ENCODE measurements at places on chromosomes 13 and 19. TPM values are rescaled to one million over a fixed set of nuclear protein-coding genes. Genes with fewer than 3 reads are reported as not detected.

GRCh38 chr13:20823071-20823470, 49.3 kb upstream of the EEF1AKMT1 start:
- DNase-seq = no peak

DNA sequence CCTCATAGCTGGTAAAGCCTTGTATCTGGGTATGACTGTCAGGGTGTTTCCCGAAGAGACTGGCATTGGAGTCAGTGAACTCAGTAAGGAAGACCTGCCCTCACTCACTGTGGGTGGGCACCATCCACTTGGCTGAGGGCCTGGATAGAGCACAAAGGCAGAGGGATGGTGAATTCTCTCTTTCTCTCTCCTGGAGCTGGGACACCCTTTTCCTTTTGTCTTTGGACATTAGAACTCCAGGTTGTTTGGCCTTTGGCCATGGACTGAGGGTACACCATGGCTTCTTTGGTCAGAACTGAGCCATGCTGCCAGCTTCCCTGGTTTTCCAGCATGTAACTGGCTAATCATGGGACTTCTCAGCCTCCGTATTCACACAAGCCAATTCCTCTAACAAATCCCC, 4.6 kb upstream of the CEACAM1 start:
- no peak for DNase-seq

The NCAN gene
- total RNA-seq = not detected

The SLC10A2 gene
- total RNA-seq = 5.2 TPM

The CBLC gene
- total RNA-seq = 47.4 TPM

- DNase-seq = no peak
Observed at GRCh38 chr13:43537124-43537523, 249.6 kb downstream of the ENOX1 start.

DNA sequence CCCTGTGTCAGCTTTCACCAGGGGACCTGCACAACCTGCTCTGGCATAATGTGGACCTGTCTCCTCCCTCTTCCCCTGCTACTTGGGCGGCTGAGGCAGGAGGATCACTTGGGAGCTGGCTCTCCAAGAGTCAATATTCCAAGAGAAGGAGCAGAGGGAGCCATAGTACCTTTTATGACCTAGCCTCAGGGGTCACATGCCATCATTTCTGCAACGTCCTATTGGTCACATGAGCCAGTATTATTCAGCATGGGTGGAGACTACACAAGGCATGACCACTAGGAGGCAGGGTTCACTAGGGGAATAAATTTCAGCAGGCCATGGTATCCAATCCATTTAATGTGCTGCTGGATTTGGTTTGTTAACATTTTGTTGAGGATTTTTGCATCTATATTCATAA, 12.0 kb upstream of the SHFL start:
- no peak for DNase-seq

- no peak for DNase-seq
Observed at GRCh38 chr19:54451997-54452396, 3.0 kb downstream of the LENG8 start.

The FRY gene
- total RNA-seq = 112 TPM

GRCh38 chr13:26785838-26786630, 25.4 kb upstream of the GPR12 start:
- no peak for DNase-seq

The PABPC3 gene
- total RNA-seq = 0.14 TPM

DNA sequence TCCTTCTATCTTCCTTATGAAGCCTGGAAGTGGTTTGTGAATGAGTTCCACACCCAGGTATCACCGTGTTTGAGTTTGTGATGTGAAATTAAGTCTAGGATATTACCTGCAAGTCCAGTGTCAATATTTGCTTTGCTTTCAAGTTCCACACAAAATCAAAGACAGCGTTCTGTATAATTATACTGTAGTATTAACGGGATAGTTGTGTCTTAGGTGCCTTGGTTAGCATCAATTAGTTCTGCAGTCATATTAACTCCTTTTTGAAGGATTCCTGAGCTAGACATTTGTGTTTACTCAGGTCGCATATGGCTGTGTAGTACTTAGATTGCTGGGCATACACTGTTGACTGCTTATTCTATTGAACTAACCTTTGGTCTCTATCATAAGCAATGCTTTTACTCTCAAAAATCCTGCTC, 54.4 kb downstream of the ERCC5 start:
- DNase-seq = no peak

DNA sequence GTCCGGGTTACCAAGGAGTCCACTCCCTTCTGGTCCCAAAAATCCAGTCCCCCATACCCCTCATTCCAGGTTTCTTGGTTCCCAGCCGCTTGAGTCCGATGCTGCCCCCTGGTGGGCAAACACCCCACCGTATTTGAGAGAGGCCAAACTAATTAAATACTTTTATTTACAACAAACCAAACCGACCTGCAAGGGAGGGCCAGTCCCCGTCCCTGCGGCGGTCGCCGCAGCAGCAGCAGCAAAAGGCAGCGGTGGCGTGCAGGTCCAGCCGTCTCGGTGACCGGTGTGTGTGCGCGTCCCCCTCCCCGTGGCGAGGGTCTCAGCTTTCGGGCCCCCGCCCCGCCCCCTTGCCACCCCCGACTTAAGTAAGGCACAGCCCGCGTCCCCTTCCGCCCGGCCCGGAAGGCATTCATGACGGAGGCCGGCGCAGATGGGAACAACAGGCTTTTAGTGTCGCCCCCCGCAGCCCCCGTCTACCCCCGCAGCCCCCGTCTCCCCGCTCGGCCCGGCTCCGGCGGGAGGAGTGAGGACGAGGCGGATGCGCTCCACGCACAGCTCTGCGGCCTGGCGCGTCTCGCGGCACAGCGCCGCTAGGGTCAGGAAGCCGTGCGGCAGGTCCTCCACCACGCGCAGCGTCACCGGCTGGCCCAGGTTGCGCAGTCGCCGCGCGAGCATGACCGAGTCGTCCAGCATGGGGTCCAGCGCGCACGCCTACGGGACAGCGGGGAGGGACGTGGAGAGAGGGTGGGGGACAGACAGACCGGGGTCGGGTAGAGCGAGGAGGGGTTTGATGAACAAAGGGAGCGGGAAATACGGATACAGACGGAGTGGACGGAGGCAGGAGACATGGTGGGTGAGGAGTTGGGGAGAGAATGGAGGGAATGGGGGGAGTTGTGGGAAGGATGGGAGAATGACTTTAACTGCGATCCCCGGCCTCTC, 11.5 kb upstream of the CNFN start:
- DNase-seq = peak; percentile 74

The PSG2 gene
- total RNA-seq = not detected

DNA sequence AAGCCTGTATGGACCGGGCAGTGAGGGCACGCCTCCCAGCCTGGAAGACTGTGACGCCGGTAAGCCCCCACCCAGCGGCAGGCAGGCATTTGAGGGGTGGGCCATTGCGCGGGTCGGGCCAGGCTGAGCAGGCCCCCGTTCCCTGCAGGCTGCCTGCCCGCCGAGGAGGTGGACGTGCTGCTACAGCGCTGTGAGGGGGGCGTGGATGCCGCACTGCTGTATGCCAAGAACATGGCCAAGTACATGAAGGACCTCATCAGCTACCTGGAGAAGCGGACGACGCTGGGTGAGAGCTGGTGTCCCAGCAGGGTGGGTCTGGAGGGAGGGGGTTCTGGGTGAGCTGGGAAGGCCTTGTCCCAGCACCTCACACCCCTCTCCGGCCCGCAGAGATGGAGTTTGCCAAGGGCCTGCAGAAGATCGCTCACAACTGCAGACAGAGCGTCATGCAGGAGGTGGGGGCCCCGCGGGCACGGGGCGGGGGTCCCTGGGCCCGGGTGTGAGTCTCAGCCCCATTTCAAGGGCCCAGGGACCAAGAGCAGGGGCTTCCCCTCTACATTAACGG, 7.1 kb downstream of the ARHGAP45 start:
- no peak for DNase-seq

- no peak for DNase-seq
Observed at GRCh38 chr13:20035130-20035529, 76.6 kb downstream of the ZMYM2 start.

The TYROBP gene
- 94.6 TPM for total RNA-seq

- no peak for DNase-seq
Observed at GRCh38 chr13:37657956-37658355, 59.4 kb upstream of the POSTN start.

- DNase-seq = no peak
Observed at GRCh38 chr13:27975564-27976361, 6.6 kb upstream of the CDX2 start.

The ZNF793 gene
- 10.8 TPM for total RNA-seq

The SHISA7 gene
- total RNA-seq = not detected

DNA sequence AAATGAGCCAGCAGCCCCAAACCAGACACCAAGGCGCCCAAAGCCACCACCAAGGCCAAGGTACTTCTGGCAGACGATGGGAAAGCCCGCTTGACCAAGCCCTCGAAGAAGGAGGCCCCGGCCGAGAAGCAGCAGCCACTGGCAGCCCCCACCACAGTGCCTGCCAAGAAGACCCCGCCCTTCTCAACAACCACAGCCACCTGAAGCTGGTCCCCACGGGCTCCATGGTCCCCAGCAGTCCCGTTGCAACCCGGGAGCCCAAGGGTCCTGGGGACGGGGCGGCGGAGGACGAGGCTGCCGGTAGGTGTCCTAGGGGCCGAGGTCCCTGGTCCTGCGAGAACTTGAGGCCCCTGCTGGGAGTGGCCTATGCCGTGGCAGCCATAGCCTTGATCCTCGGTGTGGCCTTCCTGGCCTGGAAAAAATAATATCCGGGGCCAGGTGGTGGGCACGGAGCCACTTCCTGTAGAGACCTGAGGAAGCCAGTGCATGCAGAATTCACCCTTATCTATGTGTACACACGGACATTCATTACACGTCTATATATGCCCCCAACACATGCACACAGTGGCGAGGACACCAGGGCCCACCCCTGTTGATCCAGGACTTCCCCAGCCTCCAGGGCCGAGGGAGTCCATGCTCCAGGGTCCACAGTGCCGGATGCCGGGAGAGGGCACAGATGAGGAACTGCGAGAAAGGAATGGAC, 13.8 kb downstream of the C1QTNF9 start:
- DNase-seq = no peak

GRCh38 chr19:13428352-13428751, 77.9 kb downstream of the CACNA1A start:
- no peak for DNase-seq

- no peak for DNase-seq
Observed at GRCh38 chr13:22082437-22083100, 411.7 kb downstream of the FGF9 start.

The OLFM2 gene
- total RNA-seq = 10.8 TPM

GRCh38 chr13:74886502-74886901, 595.5 kb downstream of the TBC1D4 start:
- DNase-seq = no peak

DNA sequence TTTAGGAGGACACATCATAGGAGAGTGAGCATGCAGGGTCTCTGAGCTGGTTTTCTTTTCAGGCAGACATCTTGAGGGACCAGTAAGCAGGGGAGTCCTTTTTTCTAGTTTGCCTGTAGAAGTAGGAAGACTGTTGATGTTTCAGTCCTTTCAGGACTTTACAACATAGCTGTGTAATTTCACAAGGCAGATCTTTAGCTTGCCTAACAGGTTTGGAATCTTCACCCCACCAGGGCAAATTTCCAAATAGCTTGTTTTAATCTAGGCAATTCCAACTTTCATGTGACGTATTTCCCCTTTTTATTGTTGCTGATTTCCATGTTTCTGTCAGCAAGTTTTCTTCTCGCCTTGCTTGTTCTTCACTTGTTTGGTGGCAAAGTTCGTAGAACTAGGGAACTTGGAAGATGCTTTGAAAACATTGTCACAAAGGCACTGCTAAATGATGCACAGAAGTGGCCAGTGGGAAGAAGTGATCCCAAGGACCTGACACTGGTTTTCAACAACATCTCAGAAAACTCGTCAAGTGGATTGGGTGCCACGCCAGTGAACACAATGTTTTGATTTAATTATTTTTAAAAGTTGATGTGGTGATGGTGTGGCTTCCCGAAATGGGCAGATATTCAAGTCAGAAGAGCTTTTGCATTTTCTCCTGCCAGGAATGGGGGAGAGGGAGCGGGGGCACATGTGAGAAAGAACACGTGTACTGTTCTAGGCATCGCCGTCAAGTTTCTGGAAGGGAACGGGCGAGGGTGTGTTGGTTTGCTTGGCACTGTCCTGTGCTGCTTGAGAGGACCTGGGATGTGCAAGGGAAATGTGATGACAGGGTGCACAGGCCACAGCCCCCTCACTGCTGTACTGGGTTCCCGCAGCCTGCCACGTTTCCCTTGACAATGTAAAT, 418.6 kb downstream of the OXGR1 start:
- no peak for DNase-seq

GRCh38 chr13:102212729-102213128, 189.1 kb downstream of the FGF14 start:
- DNase-seq = no peak

The ICAM4 gene
- total RNA-seq = 0.72 TPM

The GFY gene
- not detected for total RNA-seq

GRCh38 chr19:50428772-50429463, 3.8 kb upstream of the MYBPC2 start:
- DNase-seq = no peak

GRCh38 chr19:49097453-49098288, 12.4 kb downstream of the SNRNP70 start:
- peak; percentile 75 for DNase-seq

GRCh38 chr19:14580623-14581237, 2.2 kb upstream of the CLEC17A start:
- DNase-seq = no peak

The MBD3L3 gene
- not detected for total RNA-seq

DNA sequence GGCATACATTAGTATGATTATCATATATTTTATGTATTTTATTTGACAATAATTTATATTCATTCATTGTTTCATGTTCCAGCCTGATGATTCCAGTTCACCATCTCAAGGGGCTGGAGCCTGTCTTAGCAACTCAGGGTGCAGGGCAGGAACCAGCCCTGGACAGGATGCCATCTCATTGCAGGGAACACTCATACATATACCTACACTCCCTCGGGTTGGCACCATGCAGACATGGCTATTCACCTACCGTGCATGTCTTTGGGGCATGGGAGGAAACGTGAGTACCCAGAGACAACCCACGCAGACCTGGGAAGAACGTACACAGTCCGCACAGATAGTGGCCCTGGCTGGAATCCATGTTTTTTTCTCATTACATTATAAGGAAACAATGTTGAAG, 151.0 kb upstream of the ZNF536 start:
- DNase-seq = no peak

DNA sequence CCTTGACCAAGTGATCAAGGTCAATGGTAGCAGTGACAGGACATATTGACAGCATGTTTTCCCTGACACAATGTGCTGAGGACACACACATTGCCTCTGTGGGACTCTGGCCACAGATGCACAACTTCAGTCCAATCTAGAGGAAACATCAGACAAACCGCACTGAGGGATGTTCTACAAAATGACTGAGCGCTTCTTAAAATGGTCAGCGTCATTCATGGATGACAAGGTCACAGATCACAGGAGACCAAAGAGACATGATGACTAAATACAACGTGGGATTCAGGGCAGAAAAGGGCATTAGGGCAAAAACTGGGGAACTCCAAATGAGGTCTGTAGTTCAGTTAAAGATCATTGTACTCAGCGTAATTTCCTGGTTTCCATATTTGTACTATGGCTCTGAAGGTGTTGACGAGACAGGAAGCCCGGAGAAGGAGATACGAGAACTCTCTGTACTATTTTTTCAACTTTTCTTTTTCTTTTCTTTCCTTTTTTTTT, 20.6 kb downstream of the PBX4 start:
- no peak for DNase-seq
